ENCODE measurements at places on chromosomes 7 and 10.

- DNase-seq, result no peak
These were observed 136.3 kb downstream of the KCNMA1 start for GRCh38 chr10:77501152-77501845.

DNA sequence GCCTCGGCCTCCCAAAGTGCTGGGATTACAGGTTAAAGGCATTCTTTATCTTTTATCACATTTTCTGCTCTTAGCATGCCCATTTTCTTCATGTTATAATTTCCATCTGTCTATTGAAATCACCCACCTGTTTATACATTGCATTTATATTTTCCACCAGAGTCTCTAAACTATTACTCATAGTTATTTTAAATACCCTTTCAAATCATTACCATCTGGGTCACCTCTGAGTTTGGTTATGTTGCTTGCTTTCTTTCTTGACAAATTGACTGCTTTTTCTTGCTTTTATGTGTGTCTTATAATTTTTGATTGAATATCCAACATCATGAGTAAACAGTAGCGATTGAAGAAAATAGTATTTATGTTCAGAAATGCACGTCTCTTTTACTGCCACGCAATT lies 71.4 kb downstream of the TMEM270 start:
- DNase-seq, result no peak

DNA sequence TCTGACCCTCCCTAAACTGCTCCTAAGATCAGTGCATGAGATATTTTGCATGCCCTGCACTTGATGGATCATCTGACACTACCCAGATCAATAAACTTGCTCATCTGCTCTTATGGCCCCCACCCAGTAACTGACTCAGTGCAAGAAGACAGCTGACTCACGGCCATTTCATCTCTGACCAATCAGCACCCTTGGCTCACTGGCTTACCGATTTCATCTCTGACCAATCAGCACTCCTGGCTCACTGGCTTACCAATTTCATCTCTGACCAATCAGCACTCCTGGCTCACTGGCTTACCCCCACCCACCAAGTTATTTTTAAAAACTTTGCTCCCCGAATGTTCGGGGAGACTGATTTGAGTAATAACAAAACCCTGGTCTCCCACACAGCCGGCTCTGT lies 37.2 kb upstream of the OPTN start:
- no peak for DNase-seq

DNA sequence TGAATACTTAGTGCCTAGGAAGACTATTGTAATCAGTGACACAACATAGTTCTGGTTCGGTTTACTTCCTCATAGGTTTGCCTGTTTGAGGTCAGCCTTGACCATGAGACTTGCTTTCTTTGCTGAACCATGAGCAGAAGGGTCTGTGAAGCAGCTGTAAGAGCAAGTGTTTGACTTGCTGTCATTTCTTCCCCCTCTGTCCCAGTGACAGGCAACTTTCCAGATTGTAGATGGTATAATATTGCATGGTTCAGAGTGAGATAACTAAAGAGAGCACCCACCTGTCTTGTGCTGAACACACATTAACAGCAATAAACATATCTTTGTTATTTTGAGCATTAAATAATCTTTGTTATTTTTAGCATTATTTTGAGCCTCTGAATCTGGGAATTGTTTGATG lies 9.3 kb upstream of the RTKN2 start:
- DNase-seq, result no peak

DNA sequence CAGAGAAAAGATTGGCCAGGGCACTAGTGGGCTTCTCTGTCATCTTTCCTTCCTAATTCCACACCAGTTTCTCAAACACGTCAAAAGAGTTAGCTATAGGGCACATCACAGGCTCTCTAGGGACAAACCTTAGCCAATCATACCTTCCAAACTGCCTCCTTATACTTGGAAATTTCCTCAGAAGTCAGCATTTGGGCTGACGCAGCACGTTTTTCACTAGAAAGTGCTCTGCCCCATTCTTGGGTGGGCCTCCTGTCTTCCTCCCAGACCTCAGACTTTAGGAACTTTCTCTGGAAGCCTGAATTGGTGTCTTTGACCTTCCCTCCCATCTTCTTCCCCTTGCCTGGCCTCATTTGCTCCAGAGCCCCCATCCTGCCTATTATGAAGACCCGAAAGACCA lies 11.1 kb downstream of the SFXN3 start:
- DNase-seq, result no peak

GRCh38 chr7:102859084-102859798 lies 53.6 kb upstream of the LRRC17 start:
- no peak for DNase-seq

- DNase-seq, result no peak
These were observed 5.8 kb downstream of the CHAT start for GRCh38 chr10:49619613-49620012.

GRCh38 chr7:102063690-102064180 lies 222.9 kb upstream of the SH2B2 start:
- DNase-seq, result no peak

Measured in NK-92 treated with Interleukin-12 subunit alpha and Interleukin-12 subunit beta, amount 100 ng/mL, for 24 hours (cell line).